Stimulated activated CD4-positive, alpha-beta T cell treated with anti-CD3 and anti-CD28 coated beads, Interleukin-12 subunit alpha, Interleukin-12 subunit beta, amount 100 ng/mL, for 48 hours (primary cell): ENCODE measurements at places on chromosomes 16 and 17.

DNA sequence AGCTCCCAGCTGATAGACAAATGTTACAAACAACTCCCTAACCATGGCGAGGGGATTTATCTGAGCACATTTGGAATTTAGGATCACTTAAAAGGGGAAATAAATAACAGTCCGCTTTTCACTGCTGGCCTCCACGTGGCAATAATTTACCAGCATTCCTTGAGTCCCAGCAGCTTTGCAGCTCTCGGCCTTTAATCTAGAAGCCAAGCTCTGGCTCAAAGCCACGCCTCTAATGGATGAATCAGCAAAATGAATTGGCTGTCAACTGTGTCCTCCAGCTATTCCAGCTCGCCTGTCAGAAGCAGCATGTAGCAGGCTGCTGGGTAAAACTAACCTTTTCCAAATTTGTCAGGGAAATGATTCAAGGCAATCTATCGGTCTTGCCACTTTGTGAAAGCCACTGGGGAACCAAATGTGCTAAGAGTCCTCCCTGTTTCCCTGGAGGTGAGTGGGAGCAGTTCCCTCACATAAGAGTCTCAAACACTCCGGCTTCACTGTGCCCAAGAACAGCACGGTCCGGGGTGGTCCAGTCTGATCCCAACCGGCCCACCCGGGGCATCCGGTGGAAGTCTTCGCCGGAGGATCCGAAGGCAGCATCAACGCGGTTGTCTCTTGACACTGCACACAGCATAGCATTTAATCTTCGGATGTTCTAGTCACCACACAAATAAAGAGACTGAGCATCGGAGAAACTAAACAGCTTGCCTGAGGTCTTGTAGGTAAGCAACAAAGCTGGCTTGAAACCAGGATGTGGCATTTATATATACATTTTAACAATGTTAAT is 143.3 kb downstream of the PARN start:
- no peak for DNase-seq

DNA sequence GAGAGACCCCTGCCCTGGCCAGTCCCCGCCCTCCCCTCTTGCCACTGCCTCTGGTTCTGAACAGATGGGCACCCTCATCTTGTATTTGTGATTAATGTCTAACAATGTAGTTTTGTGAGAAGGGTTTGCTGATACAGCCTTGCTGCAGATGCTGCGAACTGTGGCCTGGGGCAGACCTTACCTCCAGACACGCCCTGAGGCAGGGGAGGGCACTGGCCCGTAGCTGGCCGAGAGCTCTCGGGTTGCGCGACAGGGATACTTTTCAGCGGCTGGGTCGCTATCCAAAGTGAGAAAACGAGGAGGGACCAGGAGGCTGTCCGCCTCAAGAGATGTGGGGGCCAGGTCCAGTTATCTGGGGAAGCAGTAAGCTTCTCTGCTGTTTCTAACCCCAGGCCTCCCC is 21.9 kb downstream of the STH start:
- DNase-seq, result no peak

GRCh38 chr17:2551928-2552327 is 40.2 kb upstream of the METTL16 start:
- DNase-seq, result no peak

GRCh38 chr17:596287-596686 is 118.4 kb downstream of the VPS53 start:
- DNase-seq, result no peak

DNA sequence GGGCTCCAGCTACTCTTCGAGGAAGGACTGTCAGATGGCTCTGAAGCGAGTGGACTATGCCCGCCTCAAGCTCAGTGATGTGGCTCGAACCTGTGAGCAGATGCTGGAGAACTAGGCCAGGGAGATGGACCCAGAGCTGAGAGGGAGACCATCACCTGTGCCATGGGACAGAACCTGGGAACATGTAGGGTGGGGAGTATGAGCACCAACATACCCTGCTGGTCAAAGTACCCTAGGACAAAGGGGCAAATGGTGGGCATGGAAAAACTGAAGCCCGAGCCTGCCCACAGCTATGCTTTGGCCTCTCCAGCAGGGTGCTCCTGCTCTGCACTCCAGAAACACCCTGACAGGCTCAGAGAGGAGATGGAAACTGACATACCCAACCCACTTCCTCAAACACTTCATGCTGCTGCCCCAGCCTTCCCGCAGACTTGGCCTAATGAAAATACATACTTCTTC is 1.9 kb downstream of the MED11 start:
- DNase-seq, result no peak

GRCh38 chr17:36937959-36938565 is 787 bp downstream of the LHX1 start:
- DNase-seq, result no peak

DNA sequence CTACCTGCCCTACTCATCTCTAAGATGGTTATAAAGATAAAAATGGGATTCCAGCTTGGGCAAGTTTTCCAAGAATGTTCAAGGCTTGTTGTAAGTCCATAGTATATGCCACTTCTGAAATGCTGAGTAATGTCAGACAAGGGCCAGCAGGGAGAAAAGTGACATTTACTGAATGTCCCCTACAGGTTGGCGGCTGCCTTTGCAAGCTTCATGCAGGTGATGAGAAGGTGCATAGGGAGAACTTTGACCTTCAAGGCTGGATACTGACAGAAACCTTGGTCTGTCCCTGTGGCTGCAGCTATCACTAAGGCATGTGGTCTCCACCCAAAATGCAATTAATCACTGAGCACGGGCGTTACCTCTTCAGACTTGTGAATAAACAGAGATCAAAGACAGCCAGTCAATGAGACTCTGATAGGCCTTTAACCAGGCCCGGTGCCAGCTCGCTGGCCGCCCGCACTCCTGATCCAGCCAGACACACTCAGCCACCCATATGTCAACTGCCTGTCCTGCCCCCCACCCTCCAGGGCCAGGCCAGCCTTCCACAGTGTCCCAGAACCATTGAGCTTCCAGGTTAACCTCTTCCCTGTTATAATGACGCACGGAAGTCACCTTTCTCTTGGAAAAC is 26.8 kb upstream of the AXIN2 start:
- DNase-seq, result no peak

DNA sequence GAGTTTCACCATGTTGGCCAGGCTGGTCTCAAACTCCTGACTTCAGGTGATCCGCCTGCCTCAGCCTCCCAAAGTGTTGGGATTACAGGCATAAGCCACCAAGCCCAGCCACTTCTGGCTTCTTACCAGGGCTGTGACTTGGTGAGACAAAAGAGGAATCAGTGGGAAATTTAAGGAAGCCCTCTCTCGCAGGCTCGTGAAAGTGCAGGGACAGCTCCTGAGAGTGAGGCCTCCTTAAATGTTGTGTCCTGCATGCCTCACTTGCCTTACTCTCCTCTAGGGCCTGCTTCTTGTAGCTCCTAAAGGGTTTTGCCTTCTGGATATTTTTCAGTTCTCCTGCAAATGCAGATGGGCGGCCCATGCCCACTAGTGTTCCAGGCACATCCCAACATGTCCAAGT is 5.2 kb downstream of the AHSP start:
- no peak for DNase-seq

GRCh38 chr17:36214918-36215317 is 4.1 kb downstream of the CCL4L2 start:
- no peak for DNase-seq
